LHCN-M2 (cell line): ENCODE measurements at places on chromosomes 3 and 15. TPM values are rescaled to one million over a fixed set of nuclear protein-coding genes. Genes with fewer than 3 reads are reported as not detected.

DNA sequence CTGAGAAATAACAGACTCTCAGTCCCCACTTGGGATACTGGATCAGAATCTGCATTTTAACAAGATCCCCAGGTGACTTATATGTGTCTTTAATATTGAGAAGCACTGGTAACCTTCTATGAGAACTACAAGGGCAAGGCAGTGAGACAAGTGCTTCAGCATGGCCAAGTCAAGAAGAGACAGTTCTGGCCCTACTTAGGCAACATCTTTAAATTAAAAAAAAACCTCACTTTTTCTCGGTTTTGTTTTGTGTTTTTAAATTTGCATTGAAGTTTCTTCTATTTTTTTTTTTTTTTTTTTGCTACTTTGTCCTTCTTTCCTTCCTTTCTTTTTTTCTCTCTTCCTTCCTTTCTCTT is 42.5 kb upstream of the SPTSSB start:
- no peak for DNase-seq

The STRIT1 gene
- not detected in 2 replicates for total RNA-seq

DNA sequence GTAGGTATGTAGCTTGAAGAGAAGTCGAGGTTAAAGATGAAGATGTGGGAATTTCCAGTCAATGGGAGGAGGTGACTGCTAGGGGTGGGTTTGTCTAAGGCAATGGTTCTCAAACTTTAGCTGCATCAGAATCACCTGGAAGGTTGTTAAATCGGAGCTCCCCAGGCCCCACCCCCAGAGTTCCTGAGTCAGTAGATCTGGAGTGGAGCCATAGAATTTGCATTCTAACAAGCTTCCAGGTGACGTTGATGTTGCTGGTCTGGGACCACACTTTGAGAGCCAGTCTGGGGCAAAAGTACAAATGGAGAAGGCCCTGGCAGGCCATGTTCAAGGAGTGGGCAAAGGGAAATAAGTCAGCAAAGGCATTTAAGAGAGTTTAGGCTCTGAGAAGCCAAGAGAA is 69.1 kb downstream of the CMTM8 start:
- DNase-seq = no peak

- DNase-seq = peak; percentile 14
Observed at GRCh38 chr15:74535388-74536084, 5.5 kb upstream of the ARID3B start.

DNA sequence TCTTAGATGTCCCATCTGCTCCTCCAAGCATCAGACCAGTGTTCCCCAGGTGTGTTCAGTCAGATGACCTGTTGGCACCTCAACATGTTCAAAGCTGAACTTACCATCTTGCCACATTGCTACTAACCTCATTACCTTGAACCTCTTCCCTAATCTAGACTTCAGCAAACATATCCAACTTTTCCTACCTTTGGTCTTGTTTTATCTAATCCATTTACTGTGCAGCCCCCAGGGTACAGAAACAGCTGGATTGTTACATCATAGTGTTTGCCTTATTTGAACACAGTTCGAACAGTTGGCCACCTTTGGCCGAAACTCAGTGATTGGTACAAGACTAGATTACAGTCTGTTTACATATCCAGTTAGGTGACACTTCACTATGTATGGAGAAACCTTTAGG is 36.1 kb upstream of the MCF2L2 start:
- DNase-seq = no peak

The ERICH6 gene
- 0.11 and 0.38 TPM in 2 replicates for total RNA-seq

- DNase-seq = no peak
Observed at GRCh38 chr3:158005391-158006100, 100.7 kb downstream of the SHOX2 start.

DNA sequence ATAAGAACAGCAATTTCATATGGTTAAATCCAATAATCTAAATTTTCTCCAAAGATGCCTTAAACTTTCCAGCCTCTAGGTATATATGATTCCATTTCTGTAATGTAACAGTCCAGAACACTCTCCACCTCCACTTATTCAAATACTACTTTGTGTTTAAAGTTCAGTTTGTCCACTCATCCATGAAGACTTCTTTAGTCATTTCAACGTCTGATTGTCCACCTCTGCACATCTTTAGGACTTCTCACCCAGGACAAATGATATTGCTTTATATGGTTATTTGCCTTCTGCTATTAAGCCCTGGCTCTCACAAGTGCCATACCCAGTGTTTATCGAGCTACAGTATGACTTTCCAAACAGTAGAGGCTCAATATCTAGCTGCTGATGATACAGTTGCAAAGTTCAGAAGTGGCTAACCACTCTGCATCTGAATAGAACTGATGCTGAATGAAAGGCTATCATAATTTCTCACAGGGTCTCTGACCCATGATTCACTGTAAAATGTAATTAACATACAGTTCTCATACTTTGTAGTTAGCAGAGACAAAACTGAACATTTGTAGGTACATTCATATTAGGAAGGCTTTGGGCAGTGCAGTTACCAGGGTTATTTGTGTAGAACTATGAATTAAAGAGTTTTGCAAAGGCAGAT is 93.7 kb upstream of the MBNL1 start:
- peak; percentile 42 for DNase-seq

- DNase-seq = no peak
Observed at GRCh38 chr3:34284959-34285826, 486.8 kb downstream of the PDCD6IP start.

DNA sequence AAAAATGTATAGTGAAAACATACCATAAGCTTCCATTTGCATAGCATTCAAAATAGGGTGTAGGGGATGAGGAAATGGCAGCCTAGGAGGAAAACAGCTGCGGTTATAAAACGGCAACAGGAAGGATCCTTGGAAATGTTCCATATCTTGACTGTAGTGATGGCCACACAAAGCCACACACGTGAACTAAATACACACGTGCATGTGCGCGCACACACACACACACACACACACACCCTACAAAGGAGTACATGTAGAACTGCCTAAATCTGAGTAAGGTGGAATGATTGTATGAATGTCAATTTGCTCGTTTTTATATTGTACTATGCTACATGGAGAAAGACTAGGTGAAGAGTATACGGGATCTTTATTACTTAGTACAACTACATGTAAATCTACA is 3.9 kb upstream of the IREB2 start:
- DNase-seq = no peak

The CAMK2N2 gene
- total RNA-seq = 0.69 TPM in 1 of 2 replicates, not detected in the other

GRCh38 chr3:170905862-170906261 is 2.6 kb downstream of the EIF5A2 start:
- DNase-seq = no peak

GRCh38 chr3:35708394-35709271 is 69.3 kb downstream of the ARPP21 start:
- no peak for DNase-seq

DNA sequence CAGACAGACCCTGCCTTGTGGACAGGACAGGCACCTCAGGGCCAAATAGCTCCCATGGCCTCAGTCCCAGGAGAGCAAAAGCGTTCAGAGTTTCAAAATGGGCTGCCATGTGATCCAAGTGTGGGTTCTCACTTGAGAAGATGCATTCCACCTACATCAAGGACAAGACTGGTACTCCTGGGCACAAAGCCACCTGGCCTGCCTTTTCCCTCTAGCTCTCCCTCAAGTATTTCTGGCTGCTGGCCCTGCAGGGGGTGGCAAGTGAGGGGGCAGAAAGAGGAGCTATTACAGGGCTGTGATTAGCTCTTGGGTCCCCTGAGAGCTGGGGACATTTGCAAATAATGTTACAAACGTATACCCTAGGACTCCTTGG is 6.5 kb upstream of the COL7A1 start:
- no peak for DNase-seq

DNA sequence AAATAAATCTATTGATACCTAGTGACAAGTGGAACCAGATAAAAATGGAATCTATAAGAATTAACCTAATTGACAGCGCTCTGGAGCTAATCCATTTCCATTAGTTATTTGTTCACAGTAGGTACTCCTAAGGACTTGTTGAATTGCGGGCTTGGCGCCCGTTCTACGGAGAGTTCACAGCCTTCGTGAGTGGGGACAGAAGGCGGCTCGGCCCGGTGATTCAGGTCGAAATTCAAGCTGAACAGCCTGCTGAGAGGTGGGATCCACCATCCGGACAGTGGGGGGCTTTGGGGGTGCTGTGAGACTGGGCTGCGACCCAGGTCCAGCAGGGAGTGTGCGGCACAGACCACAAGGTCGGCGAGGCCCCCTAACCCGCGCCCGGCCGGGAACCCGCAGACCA is 779 bp upstream of the CTNNB1 start:
- no peak for DNase-seq

The OR5K2 gene
- not detected in 2 replicates for total RNA-seq

The PIERCE2 gene
- 3.4 and 4.6 TPM in 2 replicates for total RNA-seq

GRCh38 chr3:195032106-195032759 is 238.7 kb downstream of the XXYLT1 start:
- DNase-seq = no peak

DNA sequence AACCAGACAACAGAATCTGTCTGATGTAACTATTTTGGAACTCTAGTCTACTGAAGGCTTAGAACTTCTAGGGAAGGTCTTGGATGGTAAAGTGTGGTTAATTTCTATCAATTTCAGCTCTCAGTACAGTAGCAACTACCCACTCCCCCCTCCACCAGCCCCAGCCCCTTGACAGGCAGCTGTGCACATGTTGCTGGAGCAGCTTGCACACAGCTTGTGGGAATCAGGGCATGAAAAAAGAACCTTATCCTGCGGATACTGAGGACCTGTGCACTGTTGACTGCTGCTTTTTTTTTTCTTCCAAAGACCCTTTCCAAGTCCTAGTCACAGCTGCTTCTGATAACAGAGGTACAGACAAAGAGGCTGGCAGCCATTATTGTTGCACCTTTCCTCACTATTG is 81.5 kb upstream of the UBP1 start:
- no peak for DNase-seq

DNA sequence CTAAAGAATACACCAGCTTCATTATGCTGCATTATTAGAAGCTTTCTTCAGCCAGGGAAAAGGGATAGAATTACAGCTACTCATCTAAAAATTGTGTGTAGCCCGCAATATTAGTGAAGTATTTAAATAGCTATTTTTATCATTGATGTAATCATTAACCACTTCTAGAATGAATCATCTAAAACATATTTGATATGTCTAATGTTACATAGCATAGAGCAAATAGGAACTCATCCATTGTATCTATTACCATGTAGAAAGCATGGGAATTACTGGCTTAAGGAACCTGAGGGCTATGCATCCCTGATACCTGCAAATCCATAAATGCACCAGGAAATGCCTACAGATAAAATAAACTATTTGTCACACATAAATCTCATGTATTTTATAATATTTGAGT is 54.5 kb upstream of the VGLL3 start:
- DNase-seq = no peak

DNA sequence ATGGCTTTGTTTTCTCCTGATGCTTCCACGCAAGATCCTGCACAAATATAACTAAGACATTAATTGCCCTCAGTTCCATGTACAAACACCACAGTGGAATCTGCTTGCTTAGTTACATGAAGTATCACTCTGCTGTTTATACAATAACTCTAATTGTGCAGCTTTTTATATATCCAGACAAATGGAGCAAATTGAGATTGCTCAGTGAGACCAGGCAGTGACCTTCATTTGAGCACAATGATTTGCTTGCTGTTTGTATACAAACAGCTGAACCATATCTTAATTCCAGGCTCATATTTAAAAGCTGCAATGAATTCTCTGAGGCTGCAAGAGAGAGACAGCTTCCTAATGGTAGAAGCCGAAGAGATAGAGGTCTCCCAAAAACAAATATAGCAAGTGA is 243.7 kb downstream of the CADPS start:
- DNase-seq = no peak

The KNG1 gene
- not detected in 2 replicates for total RNA-seq

DNA sequence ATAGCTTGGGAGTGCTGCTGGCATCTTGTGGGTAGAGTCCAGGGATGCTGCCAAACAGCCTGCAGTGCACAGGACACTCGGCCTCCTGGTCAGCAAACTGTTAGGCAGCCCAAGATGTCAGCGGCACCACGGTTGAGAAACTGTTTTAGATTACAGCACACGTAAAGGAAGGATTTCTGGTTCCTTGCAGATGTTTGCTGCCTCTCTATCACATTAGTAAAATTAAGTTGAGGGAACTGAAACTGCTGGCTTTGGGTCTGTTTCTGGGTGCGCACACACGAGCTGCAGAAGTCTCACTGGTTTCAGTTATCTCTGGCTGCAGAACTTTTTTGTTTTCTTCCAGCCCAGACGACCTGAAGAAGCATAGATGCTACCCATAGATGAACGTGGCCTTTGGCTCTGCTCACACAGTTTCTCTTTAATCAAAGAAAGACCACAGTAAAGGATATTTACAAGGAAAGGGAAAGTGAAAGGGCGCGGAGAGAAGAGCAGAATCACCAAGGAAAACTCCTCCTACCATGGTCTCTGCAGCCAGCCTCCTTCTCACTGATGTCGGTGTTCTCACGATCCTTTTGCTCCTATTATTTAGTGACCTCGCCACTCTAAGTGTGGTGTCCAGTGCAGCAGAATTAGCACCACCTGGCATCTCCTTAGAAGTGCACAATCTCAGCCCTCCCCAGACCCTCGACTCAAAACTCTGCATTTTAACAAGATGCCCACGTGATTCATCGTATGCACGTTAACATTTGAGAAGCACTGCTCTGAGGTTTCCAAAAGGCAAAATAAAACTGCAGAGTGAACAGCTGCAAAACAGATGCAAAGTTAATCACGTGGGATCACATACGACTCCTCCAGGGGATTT is 50.6 kb upstream of the AKAP13 start:
- peak; percentile 95 for DNase-seq

GRCh38 chr15:46080016-46080415 is 445.2 kb downstream of the SQOR start:
- DNase-seq = no peak

GRCh38 chr15:37136666-37137065 is 36.3 kb upstream of the MEIS2 start:
- no peak for DNase-seq

DNA sequence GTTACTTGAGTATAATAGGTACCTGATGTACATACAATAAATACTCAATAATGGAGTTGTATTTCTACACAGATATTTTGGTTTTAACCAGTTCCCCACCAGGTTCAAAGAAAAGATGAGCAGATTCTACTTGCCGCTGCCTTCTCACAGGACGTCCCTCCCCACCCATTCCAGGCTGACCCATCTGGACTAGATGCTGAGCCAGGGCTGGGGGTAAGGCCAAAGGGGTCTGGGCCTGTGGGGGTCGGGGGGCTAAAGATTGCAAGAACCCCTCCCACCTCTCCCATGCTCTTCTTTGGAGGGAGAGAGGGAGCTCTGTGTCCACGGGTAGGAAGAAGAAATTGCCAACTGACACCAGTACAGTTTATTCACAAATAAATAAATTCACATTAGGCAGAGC is 1.5 kb downstream of the MESP1 start:
- no peak for DNase-seq
